Choroid plexus epithelial cell (primary cell): ENCODE measurements at places on chromosomes 3 and 15.

GRCh38 chr3:138093721-138094120 is 21.7 kb downstream of the DZIP1L start:
- peak; percentile 41 for DNase-seq

- no peak for DNase-seq
Measured at GRCh38 chr3:181358060-181358459, 353.7 kb upstream of the SOX2 start.

GRCh38 chr3:11563865-11564185 is 79.9 kb downstream of the VGLL4 start:
- no peak for DNase-seq

DNA sequence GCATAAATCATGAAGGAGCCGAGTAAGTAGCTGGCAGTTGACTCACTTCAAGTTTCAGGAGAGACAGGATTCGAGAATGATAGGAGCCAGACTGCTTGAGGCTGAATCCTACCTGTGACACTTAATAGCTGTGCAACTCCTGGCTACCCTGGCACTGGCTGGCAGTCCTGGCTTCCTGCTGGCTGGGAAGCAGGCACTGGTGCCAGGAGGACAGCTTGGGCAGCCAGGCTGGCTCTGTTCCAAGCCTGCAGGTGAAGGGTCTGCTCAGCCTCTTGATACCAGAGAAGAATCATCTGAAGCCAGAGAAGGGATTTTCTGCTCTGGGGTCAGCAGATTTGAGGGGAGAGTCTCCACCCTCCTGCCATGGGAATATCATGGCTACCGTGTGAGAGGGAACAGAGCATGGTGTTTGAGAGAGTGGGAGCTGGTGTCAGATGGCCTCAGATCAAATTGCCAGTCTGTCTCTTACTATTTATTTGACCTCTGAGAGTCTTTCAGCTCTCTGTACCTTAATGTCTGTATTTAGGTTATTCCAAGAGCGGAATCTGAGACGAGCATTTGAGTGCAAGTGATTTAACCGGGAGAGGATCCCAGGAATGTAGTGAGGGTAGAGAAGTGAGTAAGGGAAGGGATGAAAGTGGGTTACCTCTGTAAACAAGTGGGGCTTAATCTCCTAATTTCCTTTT is 4.4 kb upstream of the XIRP1 start:
- DNase-seq, result no peak

GRCh38 chr3:194137008-194137505 is 1.1 kb downstream of the HES1 start:
- peak; percentile 87 for DNase-seq

- peak; percentile 42 for DNase-seq
Measured at GRCh38 chr15:38377636-38378035, 76.3 kb upstream of the FAM98B start.

GRCh38 chr3:4950351-4950784 is 28.9 kb upstream of the BHLHE40 start:
- no peak for DNase-seq

GRCh38 chr15:25670621-25671020 is 192.5 kb downstream of the ATP10A start:
- DNase-seq, result no peak

- DNase-seq, result peak; percentile 76
Measured at GRCh38 chr3:16768956-16769355, 115.8 kb upstream of the PLCL2 start.

GRCh38 chr3:58063022-58063815 is 55.0 kb downstream of the FLNB start:
- DNase-seq, result peak; percentile 87

DNA sequence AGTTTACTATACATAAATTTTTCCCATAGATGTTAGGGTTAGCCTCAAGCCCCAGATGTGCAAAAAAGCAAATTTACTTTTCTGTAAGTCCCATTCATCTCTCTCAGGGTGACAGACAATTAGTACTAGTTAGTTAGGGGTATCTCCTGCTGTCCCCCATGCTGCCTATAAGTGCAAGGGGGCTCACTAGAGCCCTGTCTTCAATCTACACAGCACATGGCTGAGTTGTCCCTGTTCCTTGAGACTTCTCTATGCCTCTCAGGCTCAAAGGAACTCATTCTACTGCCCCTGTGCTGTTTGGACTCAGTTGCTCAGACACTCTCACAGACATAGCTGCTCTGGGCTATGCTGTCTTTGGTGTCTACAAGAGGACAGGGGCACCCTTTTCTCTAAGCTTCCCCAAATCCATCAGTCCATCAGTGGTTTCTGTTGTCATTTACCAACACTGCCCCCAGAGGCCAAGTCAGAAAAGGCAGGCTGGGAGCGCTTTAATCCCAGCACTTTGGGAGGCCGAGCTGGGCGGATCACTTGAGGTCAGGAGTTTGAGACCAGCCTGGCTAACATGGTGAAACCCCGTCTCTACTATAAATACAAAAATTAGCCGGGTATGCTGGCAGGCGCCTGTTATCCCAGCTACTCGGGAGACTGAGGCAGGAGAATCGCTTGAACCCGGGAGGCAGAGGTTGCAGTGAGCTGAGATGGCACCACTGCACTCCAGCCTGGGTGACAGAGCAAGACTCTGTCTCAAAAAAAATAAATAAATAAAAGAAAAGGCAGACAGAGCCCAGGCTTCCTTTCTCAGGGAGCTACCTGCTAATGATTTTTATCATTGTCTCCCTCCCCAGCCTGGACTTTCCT is 31.4 kb upstream of the PRTG start:
- peak; percentile 54 for DNase-seq

DNA sequence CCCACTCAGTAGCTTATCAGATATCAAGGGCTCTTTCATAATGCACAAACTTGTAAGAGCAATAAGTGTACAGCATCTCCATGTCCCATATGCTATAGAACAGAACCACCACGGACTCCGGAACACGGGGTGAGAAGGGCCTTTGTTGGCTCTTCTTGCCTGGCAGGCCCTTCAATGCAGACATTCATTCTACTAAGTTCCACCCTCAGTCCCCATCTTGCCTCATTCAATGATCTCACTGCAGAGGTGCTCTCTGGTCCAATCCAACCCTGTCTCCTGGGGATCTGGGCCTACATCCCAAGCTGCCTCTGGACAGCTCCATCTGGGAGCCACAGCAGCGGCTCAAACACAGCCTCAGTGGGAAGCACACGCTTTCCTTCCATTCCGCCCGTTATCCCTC is 16.8 kb downstream of the HACD2 start:
- no peak for DNase-seq

DNA sequence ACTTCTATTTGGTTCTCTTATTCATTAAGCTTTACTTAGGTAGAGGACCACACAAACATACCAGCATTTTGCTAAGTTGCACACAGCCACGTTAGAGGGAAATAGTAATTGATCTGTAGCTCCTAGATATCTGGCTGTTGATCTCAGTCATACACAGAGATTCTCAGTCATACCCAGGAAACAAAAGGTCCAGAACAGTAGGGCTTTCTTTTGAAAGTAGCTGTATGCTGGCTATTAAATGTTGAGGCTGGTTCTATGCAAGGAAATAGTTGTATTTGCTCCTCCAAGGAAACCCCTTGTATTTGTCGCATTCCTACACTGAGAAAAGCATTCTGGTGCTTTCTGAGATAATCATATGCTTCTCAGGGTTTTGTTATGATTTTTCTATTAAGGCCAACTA is 523.8 kb downstream of the SOX2 start:
- DNase-seq, result no peak

DNA sequence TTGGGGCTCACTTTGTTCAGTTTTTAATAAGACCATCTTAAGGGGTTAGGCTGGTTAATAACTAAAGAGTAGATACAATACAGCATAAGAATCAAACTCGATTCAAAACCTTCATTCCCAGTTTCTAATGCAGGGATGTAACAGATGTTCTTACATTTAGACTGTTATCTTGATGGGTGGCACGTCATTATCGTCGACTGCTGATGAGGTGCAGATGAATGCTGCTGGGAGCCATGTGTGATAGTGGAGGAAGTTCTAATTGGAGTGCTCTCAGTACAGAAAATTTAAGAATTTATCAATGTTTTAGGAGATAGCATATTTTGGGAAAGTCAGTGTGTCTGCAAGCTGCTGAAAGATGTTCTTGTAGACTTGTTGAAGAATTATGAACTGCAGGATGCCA is 331.5 kb downstream of the PTPRG start:
- DNase-seq, result no peak

DNA sequence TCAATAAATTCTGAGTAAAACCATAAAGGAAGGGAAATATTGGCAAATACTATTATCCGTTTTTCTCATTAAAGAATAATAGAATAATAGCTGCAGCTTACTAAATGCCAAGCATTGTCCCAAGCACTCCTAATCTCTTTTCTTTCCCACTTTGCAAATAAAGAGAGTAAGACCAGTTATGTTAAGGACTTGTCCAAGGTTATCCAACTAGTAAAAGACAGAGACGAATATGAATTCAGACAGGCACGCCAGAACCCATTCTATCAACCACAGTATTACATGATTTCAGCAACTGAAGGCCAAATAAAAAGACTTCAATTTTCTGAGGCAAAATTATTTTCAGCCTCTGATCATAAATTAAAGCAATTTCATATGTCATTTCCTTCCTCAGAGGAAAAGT is 235.5 kb downstream of the STAG1 start:
- DNase-seq, result no peak

DNA sequence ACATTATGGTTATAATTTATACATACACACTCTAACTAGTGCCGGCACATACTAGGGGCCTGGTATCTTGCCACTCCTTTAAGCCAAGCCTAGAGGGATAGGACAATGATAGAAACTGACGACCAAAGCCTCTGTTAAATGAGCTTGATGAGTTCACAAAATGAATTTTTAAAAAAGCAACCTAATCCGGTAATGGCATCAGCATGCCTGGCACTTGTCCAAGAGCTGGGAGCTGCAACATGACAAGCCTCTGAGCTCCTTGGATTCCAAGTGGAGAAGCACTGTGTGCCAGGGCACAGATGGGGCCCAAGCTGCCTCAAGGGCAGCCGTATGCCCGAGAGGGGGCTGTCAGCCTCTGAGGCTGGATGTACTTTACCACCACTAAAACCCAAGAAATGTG is 9.7 kb downstream of the ETV5 start:
- peak; percentile 85 for DNase-seq

DNA sequence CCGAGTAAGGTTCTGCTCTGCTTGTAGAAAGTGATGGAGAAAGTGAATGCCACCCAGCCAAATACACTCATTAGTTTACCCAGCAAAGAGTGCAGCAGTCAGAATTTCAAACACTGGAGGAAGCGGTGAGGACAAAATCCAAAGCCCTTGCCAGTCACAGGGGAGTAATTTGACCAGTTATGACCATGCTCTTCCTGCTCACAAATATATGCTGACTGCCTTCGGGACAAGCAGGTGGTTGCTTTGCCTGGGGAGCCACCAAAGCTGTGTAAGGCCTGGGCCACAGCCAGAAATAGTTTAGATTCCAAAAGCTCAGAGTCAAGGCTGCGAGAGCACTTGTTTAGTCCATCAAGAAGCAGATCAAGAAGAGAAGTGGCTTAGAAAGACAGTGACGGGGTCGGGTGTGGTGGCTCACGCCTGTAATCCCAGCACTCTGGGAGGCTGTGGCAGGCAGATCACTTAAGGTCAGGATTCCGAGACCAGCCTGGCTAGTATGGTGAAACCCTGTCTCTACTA is 51.0 kb upstream of the ATP13A3 start:
- DNase-seq, result peak; percentile 84

DNA sequence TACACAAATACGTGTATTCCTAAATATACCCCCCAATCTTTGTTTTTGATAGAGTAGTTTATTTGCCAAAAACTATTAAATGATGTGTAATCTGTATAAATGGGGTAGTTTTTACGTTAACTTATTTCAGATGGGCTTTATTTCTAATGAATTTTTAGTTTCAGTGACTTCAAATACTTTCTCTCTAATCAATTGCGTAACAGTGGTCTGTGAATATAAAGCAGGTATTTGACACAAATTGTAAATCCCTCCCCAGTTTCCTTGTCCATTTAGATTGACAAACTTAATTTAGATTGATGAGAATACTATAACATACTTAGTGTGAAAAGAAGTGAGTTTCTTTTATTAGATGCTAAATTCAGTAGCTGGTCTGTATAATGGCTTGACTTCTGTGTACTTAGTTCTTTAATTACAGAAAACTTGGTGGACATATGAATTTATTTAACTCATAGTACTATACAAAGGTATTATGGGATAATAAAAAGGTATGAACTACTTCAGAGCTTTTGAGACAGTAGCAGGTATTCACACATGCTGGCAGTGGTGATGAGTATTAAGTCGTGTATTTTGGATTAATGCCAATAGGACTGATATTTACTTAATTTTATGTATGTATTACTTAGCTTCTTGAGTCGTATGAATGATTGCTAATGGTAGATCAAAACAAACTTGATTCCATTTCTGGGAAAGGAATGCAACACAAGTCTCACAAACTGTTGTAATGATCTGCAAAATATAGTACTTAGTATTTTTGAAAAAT is 81.6 kb downstream of the STT3B start:
- peak; percentile 26 for DNase-seq

- no peak for DNase-seq
Measured at GRCh38 chr3:40608091-40608490, 83.3 kb downstream of the ZNF621 start.

GRCh38 chr3:106338582-106339214 is 469.9 kb upstream of the CBLB start:
- DNase-seq, result no peak

DNA sequence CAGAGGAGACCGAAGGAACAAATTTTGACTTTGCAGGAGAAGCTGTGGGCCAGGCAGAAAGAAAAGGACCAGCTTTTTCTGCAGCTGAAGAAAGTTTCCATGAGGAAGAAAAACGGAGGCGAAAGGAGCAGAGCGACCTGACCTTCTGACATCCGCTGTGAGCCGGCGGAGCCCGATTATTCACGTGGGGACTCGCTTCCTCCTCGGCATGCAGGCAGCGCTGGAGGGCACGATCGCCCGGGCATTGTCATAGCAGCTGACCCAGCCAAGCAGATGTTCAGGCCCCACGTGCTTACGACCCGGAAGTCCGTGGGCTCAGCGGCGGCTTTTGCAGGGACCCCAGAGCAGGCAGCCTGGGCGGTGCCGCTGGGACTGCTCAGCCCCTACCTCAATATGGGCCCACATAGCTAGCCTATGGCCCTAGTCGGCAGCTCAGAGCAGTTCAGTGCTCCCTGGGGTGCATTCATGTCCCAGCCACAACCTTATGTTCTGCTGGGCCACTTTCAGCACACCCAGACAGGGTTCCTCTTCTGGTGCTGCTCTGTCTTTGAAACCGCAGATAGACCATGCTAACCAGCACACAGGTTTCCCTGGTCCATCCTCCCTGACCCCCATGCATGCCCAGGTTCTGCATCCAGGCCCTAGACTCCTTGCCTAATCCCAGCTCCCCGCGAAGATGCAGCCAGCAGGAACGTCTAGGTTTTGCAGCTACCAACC is 10.5 kb upstream of the EIF4A2 start:
- DNase-seq, result no peak
